Endothelial cell of umbilical vein (primary cell): ENCODE measurements at places on chromosomes 6 and 20. TPM values are rescaled to one million over a fixed set of nuclear protein-coding genes. Genes with fewer than 3 reads are reported as not detected.

Gene SLC22A7
- polyA plus RNA-seq = not detected in 2 replicates

Gene TFAP2D
- polyA plus RNA-seq = not detected in 2 replicates

GRCh38 chr6:125682939-125683338, 66.5 kb upstream of the HEY2 start:
- DNase-seq = no peak

GRCh38 chr6:78340755-78341154, 526.6 kb upstream of the IRAK1BP1 start:
- no peak for DNase-seq

DNA sequence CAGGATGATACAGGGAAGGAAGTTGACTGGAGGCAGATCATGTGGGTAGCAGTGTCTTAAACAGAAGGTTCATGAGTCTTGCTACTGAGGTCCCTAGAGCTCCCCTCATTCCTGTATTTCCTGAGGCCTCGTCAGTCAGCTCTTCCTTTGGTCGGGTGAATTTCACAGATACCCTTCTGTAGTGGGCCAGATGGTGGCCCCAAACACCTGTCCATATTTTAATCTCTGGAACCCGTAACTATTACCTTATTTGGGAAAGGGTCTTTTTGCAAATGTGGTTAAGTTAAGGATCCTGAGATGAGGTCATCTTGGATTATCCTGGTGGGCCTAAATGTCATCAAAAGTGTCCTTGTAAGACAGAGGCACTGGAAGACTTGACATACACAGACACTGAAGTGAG, 9.6 kb downstream of the KCNS1 start:
- DNase-seq = no peak

DNA sequence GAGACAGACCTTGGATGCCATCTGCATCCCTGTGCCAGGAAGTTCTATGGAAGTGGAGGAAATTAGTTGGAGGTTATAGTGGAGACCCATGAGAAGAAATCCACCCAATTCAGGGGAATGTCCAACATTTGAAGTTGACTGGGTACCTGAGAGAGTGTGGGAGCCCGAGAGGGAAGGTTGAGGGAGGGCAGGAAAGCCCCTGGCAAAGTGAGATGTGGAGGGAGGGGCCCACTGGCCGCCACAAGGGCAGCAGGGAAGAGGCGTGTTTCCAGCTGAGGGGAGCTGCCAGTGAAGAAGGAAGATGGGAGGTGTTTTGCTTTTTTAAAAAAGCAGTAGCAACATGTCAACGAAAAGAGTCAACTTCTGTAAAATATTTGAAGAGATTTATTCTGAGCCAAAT, 16.3 kb upstream of the SERPINB9 start:
- no peak for DNase-seq

- DNase-seq = no peak
These were observed 152.6 kb upstream of the PRND start for GRCh38 chr20:4569092-4569491.

DNA sequence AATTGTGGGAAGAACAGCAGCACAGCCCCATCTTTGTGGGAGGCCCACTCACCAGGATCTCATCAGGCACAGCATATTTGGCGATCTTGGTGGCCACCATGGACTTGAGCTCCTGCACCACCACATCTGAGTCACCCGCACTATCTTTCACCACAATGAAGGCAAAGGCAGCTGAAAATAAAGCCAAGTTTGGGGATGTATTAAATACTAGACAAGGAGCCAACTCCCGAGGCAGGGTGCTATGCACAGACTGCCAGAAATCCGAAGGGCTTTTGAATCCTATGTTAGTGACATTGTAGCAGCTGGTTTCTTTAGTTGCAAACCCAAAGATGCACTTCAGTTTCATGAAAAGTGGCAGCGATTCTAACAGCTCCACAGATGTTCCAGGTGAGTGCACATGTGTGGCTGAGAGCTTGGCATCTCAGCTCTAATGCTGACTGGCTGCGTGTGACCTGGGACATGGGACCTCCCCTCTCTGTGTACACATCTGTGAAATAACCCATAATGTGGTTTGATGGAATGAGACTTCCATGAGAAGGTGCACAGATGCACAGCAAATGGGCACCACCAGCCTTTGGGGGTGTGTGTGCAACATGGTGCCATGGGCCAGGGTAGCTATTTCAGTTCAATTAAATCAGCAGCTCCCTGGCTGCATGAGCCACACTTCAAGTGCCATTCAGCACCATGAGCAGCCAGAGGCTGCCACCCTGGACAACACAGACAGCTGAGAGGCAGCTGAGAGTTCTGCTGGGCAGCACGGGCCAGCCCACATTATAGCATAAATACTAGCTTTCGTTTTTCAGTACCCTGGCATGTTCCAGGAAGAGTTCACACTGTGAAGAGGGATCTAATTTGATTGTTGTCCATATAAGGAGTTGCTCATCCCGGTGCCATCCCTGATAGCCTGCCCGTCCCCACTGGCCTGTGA, 16.9 kb upstream of the APMAP start:
- no peak for DNase-seq

- DNase-seq = no peak
These were observed 1.6 kb upstream of the NPBWR2 start for GRCh38 chr20:64108731-64109681.

DNA sequence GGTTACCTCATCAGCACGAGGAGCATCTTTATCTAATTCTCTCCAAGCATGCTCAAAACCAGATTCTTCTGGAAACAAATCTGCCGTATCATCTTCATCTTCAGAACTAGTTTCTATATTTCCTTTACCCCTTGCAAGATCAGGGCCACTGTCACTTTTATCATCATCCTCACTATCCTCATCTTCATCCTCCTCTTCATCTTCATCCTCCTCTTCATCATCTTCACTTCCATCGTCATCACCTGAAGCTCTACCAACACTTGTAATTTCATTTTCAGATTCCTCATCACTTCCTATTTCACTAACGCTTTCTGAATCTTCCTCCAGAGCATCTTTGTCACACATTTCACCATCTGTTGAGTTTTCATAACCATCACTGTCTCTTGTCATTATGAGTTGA, 8.9 kb downstream of the ESF1 start:
- no peak for DNase-seq

GRCh38 chr6:16205377-16206144, 32.8 kb upstream of the GMPR start:
- DNase-seq = peak; percentile 29
